ENCODE measurements at places on chromosomes 11 and 22. TPM values are rescaled to one million over a fixed set of nuclear protein-coding genes. Genes with fewer than 3 reads are reported as not detected.

- no peaks in the 10 kb centered on the region for H3K4me1 ChIP-seq
- no peak overlapping the region for H3K27ac ChIP-seq
- no peak overlapping the region for H3K4me3 ChIP-seq
These were observed 69.0 kb upstream of the THY1 start for GRCh38 chr11:119491753-119492510.

- H3K4me3 ChIP-seq = no peak overlapping the region
- H3K4me1 ChIP-seq = peaks cover 17% of the 10 kb centered on the region
- DNase-seq = no peak
- no peaks in the 10 kb centered on the region for H3K27me3 ChIP-seq
- H3K27ac ChIP-seq = no peak overlapping the region
- H3K36me3 ChIP-seq = no peaks in the 10 kb centered on the region
These were observed 228.4 kb downstream of the FAT3 start for GRCh38 chr11:92453055-92453454.

DNA sequence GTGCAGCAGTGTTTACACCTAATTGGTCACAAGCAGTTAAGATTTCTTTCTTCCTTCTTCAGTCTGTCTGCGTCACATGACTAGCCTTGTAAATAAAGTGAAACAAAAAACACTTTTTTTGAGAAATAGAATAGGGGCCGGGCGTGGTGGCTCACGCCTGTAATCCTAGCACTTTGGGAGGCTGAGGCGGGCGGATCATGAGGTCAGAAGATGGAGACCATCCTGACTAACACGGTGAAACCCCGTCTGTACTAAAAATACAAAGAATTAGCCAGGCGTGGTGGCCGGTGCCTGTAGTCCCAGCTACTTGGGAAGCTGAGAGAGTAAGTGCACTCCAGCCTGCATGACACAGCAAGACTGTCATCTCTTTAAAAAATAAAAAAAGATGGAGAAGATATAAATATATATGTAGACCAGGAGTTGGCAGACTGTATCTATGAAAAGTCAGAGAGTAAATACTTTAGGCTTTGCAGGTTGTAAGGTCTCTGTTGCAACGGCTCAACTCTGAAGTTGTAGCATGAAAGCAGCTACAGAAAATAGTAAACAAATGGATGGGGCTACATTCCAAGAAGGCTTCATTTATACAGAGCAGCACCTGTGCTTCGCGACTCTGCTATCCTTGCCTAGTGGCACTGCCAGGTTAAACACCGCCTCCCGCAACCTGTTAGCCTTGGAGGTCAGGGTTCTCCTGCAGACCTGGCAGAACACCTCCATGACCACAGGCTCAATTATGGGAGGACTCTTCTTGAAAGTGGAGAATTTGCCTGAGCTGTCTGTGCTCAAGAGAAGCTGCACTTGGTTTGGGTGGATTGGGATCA, 55.9 kb downstream of the PPP6R2 start:
- H3K27me3 ChIP-seq = no peaks in the 10 kb centered on the region
- peaks cover 97% of the 10 kb centered on the region for H3K36me3 ChIP-seq
- no peak overlapping the region for H3K4me3 ChIP-seq
- no peak for DNase-seq
- peak overlapping the region; percentile 50 for H3K27ac ChIP-seq

Gene PNPLA5
- not detected for total RNA-seq
